Stimulated activated CD4-positive, alpha-beta T cell treated with anti-CD3 and anti-CD28 coated beads, TNF-alpha, amount 100 ng/mL, for 4 hours (primary cell): ENCODE measurements at places on chromosomes 1 and 21.

DNA sequence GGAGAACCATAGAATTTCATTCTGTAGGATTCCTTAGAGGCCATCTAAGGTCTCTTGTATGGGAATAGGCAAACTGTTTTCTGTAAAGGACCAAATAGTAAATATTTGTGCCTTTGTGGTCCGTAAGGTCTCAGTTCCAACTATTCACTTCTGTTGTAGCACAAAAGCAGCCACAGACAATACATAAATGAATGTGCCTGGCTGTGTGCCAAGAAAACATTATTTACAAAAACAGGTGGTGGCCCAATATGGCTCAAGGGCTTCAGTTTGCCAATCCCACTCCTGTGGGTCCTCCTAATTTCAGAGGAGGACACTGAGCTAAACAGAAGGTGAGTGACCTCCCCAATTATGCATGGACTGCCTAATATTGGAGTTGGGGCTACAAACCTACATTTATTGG, 67.6 kb upstream of the EDEM3 start:
- DNase-seq = no peak

DNA sequence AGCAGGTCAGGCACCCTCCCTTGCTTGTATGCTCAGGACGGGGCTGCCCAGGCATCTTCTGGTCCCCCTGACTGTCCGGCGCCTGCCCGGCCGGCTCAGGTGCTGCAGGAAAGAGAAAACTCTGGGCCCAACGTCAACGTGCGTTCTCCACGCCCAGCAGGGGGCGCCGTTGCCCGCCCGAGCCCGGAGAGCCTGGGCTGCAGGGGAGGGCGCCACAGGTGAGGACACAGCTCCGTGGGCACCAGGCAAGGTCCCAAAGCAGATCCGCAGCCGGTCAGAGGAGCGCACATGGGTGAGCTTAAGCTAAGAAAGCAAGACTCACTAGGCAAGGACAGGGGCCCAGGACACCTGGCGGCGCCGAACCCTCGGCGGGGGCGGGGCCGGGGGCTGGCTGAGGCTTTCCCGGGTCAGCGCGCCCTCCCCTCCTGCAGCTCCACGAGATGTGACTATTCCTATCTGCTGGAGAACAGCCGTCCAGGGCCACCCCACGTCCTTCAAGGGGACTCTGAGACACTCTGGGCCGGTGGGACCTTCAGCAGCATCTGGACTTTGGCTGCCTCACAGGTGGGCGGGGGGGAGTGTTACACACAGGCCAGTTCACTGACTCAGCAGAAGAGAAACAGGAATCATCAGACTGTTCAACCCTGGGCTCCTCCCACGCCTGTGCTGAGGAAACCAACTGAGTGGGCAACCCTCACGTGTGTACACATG, 29.3 kb downstream of the KRTAP10-1 start:
- peak; percentile 65 for DNase-seq

DNA sequence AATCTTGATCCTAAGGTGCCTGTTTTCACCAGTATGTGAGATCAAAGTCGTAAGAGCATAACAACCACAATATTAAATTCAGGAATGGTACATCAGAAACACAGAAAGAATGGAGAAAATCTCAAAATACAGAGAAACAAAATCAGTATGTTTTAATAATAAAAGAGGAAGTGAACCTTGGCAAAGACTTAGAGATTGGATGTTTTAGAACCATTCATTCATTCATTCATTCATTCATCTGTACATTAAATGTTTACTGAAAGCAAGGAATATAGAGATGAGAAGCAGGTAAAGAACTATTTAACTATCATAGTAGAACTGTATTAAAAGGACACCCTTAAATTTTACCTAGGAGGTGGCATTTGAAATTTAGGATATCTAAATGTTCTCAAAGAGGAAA, 55.7 kb downstream of the EDEM3 start:
- no peak for DNase-seq

DNA sequence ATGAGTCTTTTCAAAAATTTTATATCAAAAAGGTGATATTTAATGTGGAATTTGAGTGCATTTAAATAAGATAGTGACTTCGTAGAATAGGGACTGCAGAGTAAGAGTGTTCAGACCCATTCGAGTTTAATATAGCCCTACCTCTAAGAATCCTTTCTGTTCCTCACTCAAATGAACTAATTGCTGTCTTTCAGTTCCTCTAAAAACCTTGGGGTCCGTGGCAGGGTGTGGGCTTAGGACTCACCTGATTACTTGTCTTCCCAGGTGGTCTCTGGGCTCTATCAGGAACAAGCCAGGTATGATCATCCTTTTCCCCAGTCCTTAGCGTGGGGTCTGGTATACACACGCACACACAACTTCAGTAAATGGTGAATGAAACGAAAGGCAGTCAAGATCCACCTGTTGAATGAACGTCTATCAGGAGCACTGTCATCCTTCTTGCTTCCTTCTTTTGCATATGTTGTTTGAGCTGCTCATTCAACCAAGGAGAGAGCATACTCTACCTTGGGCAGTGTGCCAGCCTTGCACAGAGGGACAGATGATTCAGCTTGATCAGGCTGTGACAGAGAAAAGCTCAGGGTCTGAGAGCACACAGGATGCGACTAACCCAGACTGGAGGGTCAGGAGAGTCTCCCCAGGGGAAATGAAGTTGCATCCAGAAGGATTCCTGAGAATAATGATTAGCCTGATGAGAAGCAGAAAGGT, 1.2 kb upstream of the RNF11 start:
- peak; percentile 11 for DNase-seq
